ENCODE measurements at places on chromosomes 13 and 19. TPM values are rescaled to one million over a fixed set of nuclear protein-coding genes. Genes with fewer than 3 reads are reported as not detected.

DNA sequence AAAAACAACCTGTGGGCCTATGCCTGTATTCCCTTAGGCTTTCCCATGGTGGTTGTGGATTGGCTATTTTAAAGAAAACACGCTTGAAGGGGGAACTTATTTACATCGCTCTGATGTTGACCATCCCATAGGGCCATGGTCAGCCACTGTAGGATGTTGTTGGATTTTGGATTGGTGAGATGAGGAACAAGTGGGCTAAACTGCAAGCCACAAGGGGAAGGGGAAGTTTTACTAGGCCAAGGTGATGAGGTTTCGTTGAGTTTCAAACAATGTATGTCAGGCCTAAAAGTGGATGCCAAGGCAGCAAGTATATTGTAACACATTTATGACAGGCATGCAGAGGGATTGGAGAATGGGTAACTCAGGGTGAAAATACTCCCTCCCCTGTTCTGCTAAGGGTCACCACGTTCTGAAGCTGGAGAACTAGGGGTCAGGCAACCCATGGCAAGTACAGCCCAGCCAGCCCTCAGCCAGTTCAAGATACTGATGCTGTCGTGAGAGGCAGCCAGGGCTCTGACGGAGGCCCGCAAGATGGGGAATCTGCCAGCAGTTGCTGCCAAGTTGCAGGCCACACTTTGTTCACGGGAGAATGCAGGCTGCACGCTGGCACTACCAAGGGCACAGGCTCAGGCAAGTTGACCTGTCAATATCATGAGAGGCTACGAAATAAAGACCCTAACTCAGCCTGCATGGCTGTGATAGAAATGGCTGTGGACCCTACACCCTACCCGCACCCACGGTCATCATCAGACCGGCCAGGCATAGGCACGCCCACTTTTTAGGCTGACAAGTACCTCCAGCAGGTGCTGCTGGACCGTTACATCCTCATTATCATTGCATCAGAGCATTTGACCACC, 11.1 kb downstream of the IRGC start:
- DNase-seq = no peak

DNA sequence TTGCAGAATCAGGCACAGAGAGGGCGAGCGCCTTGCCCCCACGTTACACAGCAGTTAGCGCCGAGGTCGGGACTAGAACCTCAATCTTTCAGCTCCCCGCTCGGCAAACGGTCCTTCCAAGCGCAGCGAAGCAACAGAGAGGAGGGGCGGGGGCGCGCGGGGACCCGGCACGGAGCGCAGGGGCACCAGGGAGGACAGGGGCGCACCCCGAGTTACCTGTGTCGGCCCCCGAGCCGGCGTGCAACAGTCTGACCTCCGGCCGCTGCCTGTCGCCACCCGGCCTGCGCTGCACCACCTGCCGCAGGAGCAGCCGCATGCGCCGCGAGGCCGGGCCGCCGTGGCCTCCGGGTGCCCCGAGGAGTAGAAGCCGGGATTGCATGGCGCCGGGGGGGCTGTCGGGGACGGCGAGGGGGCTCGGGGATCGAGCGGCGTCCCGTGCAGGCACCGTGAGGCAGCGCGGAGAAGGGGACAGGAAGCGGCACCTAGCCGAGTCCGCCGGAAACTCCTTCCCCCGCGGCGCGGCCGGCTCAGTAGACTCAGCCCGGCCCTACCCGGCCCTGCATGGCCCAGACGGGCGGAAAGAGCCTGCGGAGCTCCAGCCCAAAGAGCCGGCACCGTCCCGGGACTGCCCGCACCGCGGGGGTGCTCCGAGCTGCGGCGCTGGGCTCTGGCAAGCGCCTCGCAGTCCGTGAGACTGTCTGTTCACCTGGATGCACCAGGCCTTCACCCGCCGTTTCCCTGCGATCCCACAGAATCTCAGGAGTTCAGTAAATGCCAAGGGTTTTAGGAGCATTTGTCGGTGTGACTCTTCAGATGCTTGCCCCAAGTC, at the start of gene VWA8:
Gene VWA8, minus strand, starts transcription at position 473 of the 829 bp plus-strand sequence. Its CDS starts 94 bp downstream, at position 379.
- DNase-seq = peak; percentile 94

DNA sequence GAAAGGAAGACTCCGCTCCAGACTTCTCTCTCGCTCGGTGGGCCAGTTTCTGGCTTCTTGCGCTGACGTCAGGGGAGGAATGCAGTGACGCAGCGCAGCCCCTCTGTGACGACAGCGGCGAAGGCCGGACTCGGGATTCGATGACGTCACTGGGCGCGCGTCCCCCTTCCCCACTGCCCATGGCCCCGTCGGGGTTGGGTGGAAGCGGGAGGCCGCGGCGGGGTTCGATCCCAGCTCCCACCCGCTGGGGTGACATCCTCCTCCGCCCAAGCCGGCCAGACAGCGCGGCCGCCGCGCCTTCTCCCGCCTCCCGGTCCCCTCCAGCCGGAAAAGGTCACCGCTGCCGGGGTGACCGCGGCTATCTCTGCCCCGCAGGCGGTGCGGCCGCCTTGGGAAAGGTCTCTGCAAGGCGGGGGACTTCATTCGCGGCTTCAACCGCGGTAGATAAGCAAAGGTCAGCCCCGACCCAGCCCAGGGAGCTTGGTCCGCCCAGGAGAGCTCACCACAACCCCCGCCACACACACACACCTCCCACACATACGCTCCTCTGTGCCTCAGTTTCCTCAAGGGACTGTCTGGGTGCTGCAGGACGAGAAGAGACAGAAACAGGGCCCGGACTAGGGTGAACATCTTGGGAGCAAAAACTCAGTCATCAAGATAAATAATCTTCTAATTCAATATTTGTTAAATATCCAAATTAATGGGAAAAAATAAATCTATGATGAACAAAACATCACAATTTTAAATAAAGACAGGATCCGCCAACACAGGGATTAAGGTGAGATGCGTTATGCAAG, 844 bp upstream of the RFX1 start:
- DNase-seq = no peak

DNA sequence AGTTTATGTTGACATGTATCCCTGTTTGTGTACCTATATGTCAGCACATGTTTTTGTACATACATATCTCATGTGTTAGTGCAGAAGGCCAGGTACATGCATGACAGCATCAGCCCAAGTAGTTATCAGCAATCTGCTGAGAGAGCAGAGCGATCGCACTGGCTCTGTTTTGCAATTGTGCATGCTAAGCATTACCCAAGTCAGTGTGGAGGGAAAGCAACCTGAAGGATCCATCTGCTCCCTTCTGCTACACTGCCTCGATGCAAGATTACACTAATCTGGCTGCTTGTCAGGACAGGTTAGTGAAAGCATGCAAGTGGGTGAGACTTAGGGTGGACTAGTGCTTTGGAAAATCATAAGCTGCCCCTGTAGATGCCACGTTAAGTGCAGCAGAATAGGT, 211.8 kb downstream of the PCCA start:
- DNase-seq = no peak

DNA sequence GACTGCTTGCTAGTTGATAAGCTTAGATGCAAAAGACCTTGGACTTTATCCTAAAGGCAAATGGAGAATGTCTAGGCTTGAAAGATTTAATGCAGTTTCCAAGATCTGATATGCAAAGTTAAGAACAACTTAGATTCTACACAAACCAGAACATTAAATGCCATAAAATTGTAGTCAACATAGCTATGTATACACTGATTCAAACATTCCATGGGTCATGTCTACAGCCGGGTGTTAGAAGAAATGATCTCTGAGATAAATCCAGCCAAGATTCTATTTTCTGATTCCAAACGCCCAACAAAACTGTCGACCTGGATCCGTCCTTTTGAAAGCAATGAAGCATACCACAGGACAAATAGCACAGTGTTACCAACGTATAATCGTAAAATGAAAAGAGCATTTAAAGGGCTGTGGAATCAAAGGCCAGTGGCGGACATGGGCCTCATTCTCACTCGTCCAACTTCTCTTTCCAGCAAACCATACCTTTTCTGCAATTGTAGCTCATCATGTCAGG, 52.7 kb downstream of the KCTD12 start:
- no peak for DNase-seq

DNA sequence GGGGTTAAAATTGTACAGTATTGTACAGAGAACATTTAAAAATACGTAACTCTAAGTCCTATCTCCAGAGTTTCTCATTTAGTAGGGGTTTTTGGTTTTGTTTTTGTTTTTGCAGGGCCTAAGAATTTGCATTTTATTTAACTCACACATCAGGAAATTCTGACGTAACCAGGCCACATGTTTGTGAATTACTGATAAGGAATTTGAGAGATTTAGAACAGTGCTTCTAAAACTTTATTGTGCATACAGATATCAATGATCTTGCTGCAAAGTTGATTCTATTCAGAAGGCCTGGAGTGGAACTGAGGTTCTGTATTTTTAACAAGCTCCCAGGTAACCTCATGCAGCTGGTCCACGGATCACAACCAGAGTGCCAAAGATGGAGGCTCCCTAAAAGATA, 49.3 kb downstream of the LIG4 start:
- DNase-seq = no peak

- DNase-seq = no peak
These were observed 8.9 kb upstream of the ELF1 start for GRCh38 chr13:41028051-41028450.

GRCh38 chr19:16198370-16198651, 600 bp downstream of the AP1M1 start:
- DNase-seq = no peak

DNA sequence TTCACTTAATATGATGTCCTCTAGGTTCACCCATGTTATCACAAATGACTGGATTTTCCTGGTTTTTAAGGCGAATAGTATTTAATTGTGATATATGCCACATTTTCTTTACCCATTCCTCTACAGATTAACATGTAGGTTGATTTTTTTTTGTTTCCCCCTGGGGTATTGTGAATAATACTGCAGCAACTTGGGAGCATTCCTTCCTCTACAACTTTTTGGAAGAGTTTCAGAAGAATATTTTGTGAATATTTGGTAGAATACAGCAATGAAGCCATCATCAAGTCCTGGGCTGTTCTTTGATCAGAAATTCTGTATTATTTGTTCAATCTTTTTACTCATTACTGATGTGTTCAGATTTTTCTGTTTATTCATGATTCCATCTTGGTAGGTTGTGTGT, 5.6 kb upstream of the ZNF331 start:
- no peak for DNase-seq

DNA sequence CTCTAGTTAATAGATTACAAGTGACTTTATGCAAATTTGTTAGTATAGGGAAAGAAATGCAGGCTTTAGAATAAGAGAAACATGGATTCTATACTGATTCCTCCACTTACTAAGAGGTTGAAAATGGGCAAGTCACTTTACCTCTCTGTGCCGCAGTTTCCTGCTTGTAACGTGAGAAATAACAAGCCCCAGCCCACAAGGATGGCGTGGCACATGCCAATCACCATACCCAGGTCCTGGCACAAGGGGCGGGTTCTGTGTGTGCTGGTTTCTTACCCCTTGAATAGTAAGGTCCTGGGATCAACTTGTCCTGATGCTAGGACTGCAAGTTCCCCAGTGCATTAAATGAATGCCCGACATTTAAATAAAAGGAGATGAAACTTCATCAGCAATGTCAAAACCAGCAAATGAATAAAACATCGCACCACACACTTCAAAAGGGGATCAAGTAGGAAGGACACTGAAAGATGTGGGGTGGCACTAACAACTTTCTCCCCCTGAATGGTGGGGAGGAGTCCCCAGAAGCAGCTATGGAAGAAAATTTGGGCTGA, 7.9 kb upstream of the SIGLEC9 start:
- DNase-seq = no peak

- DNase-seq = no peak
These were observed 24.5 kb downstream of the CFAP97D2 start for GRCh38 chr13:114203536-114203935.

- peak; percentile 51 for DNase-seq
These were observed 26.3 kb downstream of the EPS15L1 start for GRCh38 chr19:16445238-16446107.

DNA sequence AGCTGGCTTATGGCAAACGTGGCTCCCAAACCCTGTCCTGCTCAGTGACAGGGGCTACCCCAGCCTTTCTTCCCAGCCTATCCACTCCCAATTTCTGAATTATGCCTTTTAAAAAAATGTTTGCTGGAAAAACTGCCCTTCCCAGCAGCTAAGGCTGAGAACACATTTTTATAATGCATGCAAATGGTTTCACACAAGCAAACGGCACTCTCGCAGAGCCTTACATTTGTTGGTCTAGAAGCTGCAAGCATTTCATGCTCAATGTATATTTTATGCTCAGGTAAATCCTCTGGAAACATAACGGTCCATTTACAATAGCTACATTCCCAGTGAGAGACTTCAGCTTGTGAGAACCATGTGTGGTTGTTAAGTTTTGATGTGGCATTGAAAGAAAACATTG, 61.4 kb downstream of the SLC7A1 start:
- DNase-seq = no peak

- no peak for DNase-seq
These were observed 138.2 kb downstream of the PIBF1 start for GRCh38 chr13:72920097-72920496.

DNA sequence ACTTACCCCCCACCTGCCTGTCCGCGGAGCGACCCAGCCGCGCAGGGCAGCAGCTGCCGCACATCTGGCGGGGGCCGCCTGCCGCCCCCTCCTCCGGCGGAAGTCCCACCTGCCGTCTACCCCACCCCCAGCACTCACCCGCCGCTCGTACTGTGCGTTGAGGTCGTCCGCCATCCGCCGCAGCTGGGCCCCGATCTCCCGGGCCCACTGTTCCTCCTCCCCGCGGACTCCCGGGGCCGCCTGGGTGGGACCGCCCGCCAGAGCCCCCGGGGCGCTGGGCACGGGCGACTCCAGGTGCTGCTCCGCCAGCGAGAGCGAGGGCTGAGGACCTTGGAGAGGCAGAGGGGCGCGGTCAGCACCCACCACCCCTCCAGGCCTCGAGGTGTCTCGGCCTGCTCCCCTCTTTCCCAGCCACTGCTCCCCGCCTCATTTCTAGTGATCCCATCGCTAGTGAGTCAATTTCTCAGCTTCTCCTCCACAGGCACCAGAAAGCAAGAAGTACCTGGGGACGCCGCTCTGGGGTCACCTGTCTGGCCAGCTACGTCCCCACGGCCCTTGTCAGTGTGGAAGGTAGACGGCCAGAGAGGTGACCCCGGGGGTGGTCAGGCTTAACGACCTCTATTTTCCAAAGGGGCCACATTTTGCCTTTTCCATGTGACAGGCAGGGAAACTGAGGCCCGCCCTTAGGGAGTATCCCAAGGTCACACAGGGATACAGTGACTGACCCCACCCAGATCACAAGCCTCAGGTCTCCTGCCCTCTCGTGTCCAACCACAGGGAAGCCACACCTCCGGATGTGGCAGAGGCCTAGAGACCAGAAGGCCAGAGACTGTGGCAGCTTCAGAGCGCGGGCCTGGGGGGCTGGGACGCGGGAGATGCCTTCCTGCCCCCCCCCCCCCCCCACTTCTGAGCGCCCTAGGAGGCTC, 4.3 kb downstream of the BBC3 start:
- DNase-seq = peak; percentile 94

STOML3 gene
- total RNA-seq = not detected

KLK4 gene
- not detected for total RNA-seq

FXYD7 gene
- not detected for total RNA-seq

NLRP9 gene
- total RNA-seq = not detected

DACT3 gene
- 15.0 TPM for total RNA-seq

TUBB4A gene
- 0.35 TPM for total RNA-seq

MEIOSIN gene
- not detected for total RNA-seq

MEDAG gene
- total RNA-seq = 16.5 TPM

ZNF564 gene
- total RNA-seq = 12.5 TPM

CKM gene
- 1.7 TPM for total RNA-seq

BEST2 gene
- total RNA-seq = not detected

Measured in left lung (tissue), 14 donors.